ENCODE measurements at places on chromosomes 4 and X.
A peak's percentile ranks its signal among the peaks of the same experiment; 100 is the strongest.

GRCh38 chr4:159428975-159429692 is 326.3 kb downstream of the RAPGEF2 start:
- DNase-seq = no peak

GRCh38 chrX:3181846-3182245 is 140.6 kb downstream of the ARSF start:
- DNase-seq = no peak

- no peak for DNase-seq
Measured at GRCh38 chr4:100494166-100494565, 23.7 kb downstream of the EMCN start.

GRCh38 chr4:22500831-22501714 is 14.8 kb downstream of the ADGRA3 start:
- no peak for DNase-seq

- DNase-seq = no peak
Measured at GRCh38 chr4:31089815-31090214, 369.6 kb downstream of the PCDH7 start.

GRCh38 chr4:123786920-123787319 is 390.3 kb downstream of the SPRY1 start:
- DNase-seq = no peak

GRCh38 chrX:10296576-10296975 is 139.8 kb downstream of the CLCN4 start:
- DNase-seq = no peak

GRCh38 chrX:11757719-11758399 is at the start of gene MSL3:
TSS of gene MSL3 (plus strand) at chrX:11758237. CDS start at chrX:11758264, 27 bp downstream.
- peak; percentile 25 for DNase-seq

- DNase-seq = no peak
Measured at GRCh38 chr4:79851625-79852304, 221.3 kb downstream of the ANTXR2 start.
